ENCODE measurements at places on chromosomes 13 and 19.

- no peak for DNase-seq
These were observed 101.4 kb upstream of the GPR12 start for GRCh38 chr13:26861941-26862340.

DNA sequence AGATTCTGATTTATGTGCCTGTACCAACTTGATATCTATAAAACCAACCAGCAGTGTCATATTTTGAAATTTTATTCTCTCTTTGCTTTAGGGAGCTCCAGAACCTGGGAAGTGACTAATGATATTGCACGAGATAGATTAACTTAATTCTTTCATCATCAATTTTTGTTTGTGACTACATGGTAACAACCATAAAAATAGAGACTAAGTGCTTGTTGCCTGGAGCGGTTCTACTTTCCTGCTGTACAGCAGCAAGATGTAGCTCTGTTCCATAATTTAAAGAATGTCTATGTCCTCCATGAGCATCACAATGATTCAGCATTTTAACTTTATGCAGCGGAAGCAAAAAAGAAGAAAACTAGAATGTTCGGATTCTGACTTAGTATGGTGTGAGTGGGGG, 275.6 kb downstream of the KLF5 start:
- DNase-seq, result no peak

DNA sequence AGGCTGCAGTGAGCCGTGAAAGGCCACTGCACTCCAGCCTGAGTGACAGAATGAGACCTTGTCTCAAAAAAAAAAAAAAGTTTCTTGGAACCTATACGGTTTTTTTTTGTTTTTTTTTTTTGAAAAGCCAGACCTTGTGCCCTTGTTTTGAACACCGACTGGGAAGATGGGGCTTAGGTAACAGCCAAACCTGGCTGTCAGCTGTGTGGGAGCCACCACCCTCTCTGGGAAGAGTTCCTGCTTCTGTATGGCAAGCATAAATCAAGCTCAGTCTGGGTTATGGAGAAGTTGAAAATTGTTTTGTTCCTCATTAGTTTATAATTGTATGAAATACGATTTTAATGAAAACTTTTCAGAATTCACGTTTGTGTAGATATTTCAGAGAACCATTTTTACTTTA, 39.5 kb downstream of the MPHOSPH8 start:
- DNase-seq, result no peak

GRCh38 chr19:16116067-16116466, 4.4 kb downstream of the RAB8A start:
- DNase-seq, result no peak

DNA sequence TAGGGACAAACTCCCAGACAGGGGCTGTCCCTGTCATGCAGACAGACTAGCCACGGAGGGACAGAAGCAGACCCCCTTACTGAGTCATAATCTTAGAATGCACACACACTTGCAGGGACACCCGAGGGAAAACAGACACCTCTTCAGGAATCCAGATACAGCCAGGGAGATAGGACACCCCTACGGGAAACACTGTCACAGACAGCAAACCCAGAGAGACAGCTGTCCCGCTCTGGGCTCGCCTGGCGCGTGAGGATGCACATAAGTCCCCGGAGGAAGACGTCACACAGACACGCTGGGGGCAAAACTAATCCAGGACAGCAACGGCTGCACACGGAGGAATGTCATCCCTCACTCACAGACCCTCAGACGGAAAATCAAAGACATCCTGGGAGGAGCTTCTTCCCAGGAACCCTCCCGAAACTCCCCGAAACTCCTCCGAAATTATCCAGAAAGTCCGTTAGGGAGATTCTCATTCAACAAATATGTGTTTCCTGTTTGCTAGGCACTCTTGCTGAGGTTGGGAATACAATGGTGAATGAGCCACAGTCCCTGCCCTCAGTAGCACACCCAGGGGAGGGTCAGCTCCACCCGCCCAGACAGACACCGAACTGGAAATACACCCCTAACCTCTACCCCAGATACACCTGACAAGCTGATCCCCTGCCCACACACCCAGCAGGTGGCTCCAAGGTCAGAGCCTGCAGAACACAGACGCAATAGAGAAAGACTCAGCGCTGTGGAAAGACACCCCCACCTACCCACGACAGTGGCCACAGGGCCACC, 15.2 kb upstream of the TOMM40 start:
- no peak for DNase-seq

DNA sequence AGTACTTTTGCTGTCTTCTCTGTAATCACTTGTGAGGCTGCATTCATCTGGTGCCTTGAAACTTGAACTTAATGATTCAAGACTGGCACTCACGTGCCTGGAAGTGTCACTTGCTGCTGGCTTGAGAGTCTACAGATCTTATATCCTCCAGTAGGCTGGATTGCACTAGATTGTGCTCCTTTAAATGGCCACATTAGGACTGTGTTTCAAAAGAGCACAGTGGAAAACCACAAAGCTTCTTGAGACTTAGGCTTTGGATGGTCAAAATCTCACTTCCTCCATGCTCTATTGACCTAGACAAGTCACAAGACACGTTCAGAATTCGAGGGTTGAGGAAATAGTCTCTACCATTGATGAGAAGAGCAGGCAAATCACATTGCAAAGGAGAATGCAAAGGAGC, 1278.8 kb upstream of the MIR17HG start:
- DNase-seq, result no peak

DNA sequence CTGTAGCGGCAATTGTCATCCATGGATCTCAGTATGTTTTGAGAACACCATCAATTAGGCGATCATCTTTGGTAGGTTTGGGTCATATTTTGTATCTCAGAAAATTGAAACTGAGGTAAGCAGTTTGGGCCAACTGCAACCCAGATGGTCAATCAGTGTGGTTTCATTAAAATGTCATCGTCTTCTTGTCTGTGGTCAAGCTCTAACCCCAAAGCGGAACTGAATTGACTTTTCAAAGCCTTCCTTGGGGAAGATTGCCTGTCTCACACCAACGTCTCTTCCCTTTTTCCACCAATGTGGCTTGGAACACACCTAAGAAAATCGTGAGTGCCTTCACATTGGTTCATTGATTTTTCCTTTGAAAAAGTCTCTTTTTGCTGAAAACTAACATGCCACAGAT, 56.3 kb upstream of the UBAC2 start:
- DNase-seq, result no peak

- DNase-seq, result no peak
These were observed 23.5 kb downstream of the ACTN4 start for GRCh38 chr19:38670921-38671398.

DNA sequence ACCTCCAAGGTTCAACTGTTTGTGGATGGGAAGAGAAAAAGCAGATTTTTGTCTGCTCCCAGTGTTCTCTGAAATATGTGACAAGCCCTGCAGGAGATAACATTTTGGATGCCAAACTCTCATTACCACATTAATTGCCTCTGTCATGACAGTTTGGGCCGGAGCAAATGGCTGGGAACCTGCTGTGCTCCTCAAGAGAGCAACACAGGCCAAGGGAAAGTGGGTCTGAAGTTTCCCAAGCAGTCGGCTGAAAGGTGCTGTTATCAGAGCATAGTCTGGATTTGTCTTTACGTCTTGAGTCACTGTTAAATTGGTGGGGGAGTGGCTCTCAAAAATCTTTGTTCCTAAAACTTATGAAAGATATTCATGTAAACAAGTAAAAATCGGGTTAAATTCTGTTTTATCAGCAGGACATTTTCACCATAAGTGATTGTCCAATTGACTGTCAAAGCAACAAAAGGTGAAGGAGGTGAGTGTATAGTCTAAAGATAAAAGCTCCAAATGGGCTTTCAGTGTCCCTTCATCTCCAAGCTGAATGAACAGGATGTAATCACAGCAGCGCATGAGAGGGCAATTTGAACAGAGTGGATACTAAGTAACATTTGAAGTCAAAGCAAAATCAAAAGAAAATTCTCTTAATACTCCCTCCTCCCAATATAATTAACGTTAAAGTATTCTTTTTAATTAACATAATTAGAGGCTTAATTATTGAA, 844.8 kb downstream of the PCDH17 start:
- no peak for DNase-seq

GRCh38 chr19:58009301-58009665, 6.7 kb upstream of the ZNF606 start:
- DNase-seq, result no peak

- no peak for DNase-seq
These were observed 422.1 kb downstream of the FGF9 start for GRCh38 chr13:22092791-22093560.

DNA sequence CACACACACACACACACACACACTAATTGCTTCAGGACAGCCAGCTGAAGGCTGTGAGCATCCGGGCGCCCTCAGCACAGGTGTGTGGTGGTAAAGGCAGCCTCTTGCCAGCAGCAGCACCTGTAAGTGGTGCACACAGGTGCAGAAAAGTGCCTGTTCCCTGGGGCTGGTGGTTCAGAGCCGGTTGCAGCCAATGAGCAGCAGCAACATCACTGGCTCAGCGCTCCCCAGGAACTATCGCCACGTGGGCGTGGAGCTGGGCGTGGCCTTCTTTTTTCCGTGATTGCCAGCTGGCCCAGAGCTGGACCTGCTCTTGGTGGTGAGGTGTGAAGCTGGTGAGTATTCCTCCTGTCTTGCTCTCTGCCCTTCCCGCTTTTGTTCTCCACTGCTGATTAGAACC, at the start of gene NLRP5:
TSS of gene NLRP5 (plus strand) at position 289 of the 400 bp plus-strand sequence.
- no peak for DNase-seq

All from activated naive CD4-positive, alpha-beta T cell (primary cell).